ENCODE measurements at places on chromosomes 2 and 18.

GRCh38 chr2:54814389-54815147 lies 91.1 kb downstream of the EML6 start:
- H3K36me3 ChIP-seq = no peaks in the 10 kb centered on the region
- no peak for DNase-seq
- H3K4me3 ChIP-seq = no peak overlapping the region
- no peak overlapping the region for H3K27ac ChIP-seq
- H3K27me3 ChIP-seq = peaks cover 26% of the 10 kb centered on the region

DNA sequence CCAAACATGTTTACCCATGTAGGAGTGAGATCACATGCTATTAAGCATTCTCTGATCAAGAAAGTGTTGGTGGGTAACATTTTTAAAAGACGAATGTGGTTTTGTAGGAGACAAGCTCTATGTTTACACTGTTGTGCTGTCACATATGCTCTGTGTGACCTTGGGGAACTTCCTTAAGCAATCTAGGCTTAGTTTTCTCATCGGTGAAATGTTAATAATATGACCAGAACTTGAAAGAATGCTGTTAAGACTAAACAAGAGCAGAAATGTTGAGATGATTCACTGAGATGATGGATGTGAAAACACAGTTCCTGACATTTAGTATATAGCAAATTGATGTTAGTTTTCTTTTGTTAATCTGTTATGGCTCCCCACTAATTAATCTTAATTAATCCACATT lies 860.9 kb upstream of the CNTNAP5 start:
- H3K27me3 ChIP-seq = no peaks in the 10 kb centered on the region
- H3K27ac ChIP-seq = no peak overlapping the region
- no peaks in the 10 kb centered on the region for H3K36me3 ChIP-seq
- no peak for DNase-seq

- H3K4me1 ChIP-seq = peaks cover 82% of the 10 kb centered on the region
- H3K4me3 ChIP-seq = peak overlapping the region; percentile 97
- no peaks in the 10 kb centered on the region for H3K27me3 ChIP-seq
- H3K36me3 ChIP-seq = peaks cover 26% of the 10 kb centered on the region
- peak overlapping the region; percentile 21 for H3K27ac ChIP-seq
Measured at GRCh38 chr2:224579411-224579810, 5.8 kb downstream of the CUL3 start.

- H3K27me3 ChIP-seq = peaks cover 20% of the 10 kb centered on the region
- no peak overlapping the region for H3K4me3 ChIP-seq
- H3K36me3 ChIP-seq = no peaks in the 10 kb centered on the region
- no peak overlapping the region for H3K27ac ChIP-seq
Measured at GRCh38 chr18:70450426-70451253, 161.8 kb downstream of the SOCS6 start.

GRCh38 chr2:206031162-206031784 lies 54.7 kb downstream of the INO80D start:
- H3K4me1 ChIP-seq = peaks cover 38% of the 10 kb centered on the region
- DNase-seq = no peak
- H3K27me3 ChIP-seq = no peaks in the 10 kb centered on the region
- no peak overlapping the region for H3K27ac ChIP-seq

DNA sequence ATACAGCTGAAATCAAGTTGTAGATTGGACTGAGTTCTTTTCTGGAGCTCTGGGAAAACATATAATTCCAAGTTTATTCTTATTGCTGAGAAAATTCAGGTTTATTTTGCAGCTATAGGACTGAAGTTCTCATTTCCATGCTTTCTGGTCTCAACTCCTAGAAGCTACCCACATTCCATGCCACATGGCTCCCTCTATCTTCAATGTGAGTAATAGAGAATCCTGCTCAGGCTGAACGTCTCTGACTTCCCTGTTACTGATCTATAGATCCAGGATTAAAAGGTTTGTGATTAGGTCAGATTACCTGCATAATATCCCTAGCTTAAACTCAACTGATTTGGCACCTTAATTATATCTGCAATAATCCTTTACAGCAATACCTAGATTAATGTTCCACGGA lies 453.8 kb upstream of the MC4R start:
- no peak overlapping the region for H3K4me3 ChIP-seq
- H3K27ac ChIP-seq = no peak overlapping the region
- H3K27me3 ChIP-seq = no peaks in the 10 kb centered on the region
- DNase-seq = no peak

- H3K4me3 ChIP-seq = peak overlapping the region; percentile 46
- DNase-seq = peak; percentile 47
- peaks cover 10% of the 10 kb centered on the region for H3K4me1 ChIP-seq
- no peaks in the 10 kb centered on the region for H3K36me3 ChIP-seq
- peak overlapping the region; percentile 9 for H3K27ac ChIP-seq
Measured at GRCh38 chr2:230575642-230576324, 136.9 kb upstream of the CAB39 start.

DNA sequence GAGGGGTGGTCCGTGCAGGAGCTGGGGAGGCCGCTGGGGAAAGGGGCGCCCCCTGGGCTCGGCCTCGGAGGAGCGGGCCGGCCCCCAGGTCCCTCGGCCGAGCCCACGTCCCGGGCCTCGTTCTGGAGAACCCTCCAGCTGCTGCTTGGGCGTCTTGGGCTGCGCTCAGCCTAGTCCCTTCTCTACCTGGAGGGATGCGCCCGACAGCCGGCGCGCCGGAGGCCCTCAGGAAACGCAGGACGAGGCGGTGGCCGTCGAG lies 293 bp upstream of the D2HGDH start:
- peak overlapping the region; percentile 53 for H3K27ac ChIP-seq
- H3K4me3 ChIP-seq = peak overlapping the region; percentile 72
- DNase-seq = no peak
- peaks cover 32% of the 10 kb centered on the region for H3K4me1 ChIP-seq
- peaks cover 13% of the 10 kb centered on the region for H3K36me3 ChIP-seq

GRCh38 chr18:58135701-58136331 lies 91.8 kb downstream of the NEDD4L start:
- no peaks in the 10 kb centered on the region for H3K36me3 ChIP-seq
- H3K4me1 ChIP-seq = peaks cover 10% of the 10 kb centered on the region
- no peak overlapping the region for H3K27ac ChIP-seq
- H3K27me3 ChIP-seq = peaks cover 31% of the 10 kb centered on the region

- H3K4me1 ChIP-seq = peaks cover 14% of the 10 kb centered on the region
- no peak for DNase-seq
- no peaks in the 10 kb centered on the region for H3K27me3 ChIP-seq
- peaks cover 97% of the 10 kb centered on the region for H3K36me3 ChIP-seq
Measured at GRCh38 chr2:28780496-28780895, 28.9 kb downstream of the PPP1CB start.

- no peak for DNase-seq
- no peaks in the 10 kb centered on the region for H3K36me3 ChIP-seq
- peaks cover 32% of the 10 kb centered on the region for H3K27me3 ChIP-seq
- H3K4me3 ChIP-seq = no peak overlapping the region
- H3K4me1 ChIP-seq = no peaks in the 10 kb centered on the region
Measured at GRCh38 chr2:191516260-191516659, 161.7 kb upstream of the NABP1 start.

DNA sequence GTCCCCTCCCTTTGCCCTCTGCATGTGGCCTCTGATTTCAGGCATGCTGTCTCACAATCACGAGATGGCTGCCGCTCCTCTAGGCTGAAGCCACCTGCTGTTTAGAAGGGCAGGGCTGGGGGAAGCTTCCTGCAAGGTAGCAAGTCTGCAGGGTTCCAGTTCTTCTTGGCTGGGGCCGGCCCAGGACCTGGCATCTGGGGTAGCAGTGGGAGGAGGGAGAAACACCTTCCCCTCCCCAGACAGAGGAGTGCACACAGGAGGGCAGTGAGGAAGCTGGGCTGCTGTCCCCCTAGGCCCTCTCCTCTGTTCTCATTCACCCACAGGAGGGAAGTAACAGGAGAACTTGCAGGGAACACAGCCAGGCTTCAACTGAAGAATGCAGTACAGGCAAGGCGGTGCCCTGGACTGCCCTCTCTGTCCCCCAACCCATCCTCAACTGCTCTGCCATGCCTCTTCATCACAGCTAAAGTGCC lies 345.9 kb upstream of the HS6ST1 start:
- no peaks in the 10 kb centered on the region for H3K36me3 ChIP-seq
- no peak for DNase-seq
- H3K27ac ChIP-seq = no peak overlapping the region
- no peaks in the 10 kb centered on the region for H3K4me1 ChIP-seq
- peaks cover 57% of the 10 kb centered on the region for H3K27me3 ChIP-seq

DNA sequence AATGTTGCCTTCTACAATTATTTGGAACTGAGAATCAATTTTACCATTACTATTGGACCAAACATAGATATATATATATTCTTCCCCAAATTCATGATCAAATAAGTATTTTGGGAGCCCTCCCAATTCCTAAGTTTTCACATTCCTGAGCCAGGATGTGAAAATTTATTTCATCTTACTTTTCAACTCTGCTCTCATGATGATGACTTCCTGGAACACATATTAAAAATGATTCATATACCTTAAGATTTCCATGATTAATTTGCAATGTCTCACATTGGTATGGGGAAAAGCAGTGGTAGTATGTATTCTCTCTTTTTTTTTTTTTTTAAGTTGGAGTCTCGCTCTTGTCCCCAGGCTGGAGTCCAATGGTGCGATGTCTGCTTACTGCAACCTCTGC lies 596.1 kb upstream of the ZEB2 start:
- DNase-seq = no peak
- H3K4me3 ChIP-seq = no peak overlapping the region
- H3K27ac ChIP-seq = no peak overlapping the region
- peaks cover 11% of the 10 kb centered on the region for H3K27me3 ChIP-seq
- no peaks in the 10 kb centered on the region for H3K36me3 ChIP-seq

DNA sequence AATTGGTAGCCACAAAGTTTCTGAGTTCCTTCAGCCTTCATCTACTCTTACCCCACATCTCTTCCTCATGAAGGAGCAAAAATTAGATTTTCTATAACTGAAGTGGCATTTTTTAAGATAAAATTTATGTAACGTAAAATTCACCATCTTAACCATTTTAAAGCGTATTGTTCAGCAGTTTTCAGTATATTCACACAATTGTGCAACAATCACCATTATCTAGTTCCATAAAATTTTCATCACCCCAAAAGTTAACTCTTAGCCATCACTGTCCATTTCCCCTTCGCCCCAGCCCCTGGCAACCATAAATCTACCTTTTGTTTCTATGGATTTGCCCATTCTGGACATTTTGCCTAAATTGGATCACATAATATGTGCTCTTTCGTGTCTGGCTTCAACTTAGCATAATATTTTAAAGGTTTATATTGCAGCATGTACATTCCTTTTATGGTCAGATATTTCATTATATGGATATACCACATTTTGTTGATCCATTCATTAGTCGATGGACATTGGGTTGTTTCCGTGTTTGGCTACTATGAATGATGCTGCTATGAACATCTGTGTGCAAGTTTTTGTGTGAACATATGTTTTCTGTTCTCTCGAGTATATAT lies 44.6 kb downstream of the ATIC start:
- no peak overlapping the region for H3K27ac ChIP-seq
- no peak for DNase-seq
- no peak overlapping the region for H3K4me3 ChIP-seq
- no peaks in the 10 kb centered on the region for H3K36me3 ChIP-seq

GRCh38 chr2:120517751-120518469 lies 172.0 kb downstream of the INHBB start:
- H3K4me3 ChIP-seq = no peak overlapping the region
- no peaks in the 10 kb centered on the region for H3K4me1 ChIP-seq
- DNase-seq = no peak

DNA sequence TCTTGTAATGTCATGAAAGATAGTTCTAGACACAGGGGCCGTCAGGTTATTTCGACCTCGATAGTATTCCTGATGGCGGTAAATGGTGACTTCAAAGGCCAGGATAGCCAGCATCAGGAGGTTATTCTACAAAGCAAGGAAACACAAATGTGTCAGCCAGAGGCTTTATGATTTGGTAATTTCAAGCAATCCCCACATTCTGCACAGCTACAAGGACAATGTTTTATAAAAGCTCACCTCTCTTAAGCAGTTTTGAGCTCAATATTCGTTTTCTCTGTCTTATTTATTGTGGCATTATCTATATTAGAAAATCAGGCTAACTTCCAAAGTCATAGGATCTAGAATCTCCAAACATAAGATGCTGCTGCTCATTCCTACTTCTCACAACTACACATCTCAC lies 235.2 kb downstream of the NAPG start:
- DNase-seq = no peak
- H3K4me3 ChIP-seq = no peak overlapping the region
- H3K4me1 ChIP-seq = no peaks in the 10 kb centered on the region
- peaks cover 7% of the 10 kb centered on the region for H3K27me3 ChIP-seq
- H3K27ac ChIP-seq = no peak overlapping the region

DNA sequence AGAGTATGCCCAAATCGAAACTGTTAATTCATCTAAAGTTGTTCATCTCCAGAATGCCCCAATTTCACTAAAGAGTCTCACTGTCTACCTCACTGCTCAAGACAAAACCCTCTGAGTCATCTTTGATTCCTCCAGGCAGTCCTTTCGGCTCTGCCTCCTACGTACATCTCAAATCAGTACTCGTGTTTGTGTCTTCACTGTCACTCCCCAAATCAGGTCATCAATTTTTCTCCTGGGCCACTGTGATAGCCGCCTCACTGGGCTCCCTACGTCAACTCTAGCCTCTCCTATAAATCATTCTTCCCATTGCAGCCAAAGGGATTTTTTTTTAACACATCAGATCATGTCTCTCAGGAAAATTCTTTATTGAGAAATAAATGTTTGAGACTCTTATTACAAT lies 42.1 kb upstream of the TTC39C start:
- H3K36me3 ChIP-seq = peaks cover 11% of the 10 kb centered on the region
- H3K4me1 ChIP-seq = peaks cover 66% of the 10 kb centered on the region
- no peaks in the 10 kb centered on the region for H3K27me3 ChIP-seq
- H3K4me3 ChIP-seq = peak overlapping the region; percentile 48

DNA sequence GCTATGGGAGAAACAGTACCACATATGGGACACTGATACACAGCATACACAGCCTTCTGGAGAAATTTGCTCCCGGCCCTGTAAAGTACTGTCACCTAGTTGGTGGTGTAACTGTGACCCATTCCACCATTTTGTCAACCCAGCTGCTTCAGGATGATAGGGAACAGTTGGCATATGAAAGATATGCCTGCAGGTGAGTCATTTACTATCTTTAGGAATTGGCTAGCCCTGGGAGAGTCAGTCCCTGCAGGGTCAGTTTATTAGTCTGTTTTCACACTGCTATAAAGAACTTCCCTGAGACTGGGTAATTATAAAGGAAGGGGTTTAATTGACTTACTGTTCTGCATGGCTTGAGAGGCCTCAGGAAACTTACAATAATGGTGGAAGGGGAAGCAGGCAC lies 30.0 kb upstream of the PTPRM start:
- H3K4me3 ChIP-seq = no peak overlapping the region
- no peak for DNase-seq
- no peaks in the 10 kb centered on the region for H3K36me3 ChIP-seq
- no peaks in the 10 kb centered on the region for H3K4me1 ChIP-seq

DNA sequence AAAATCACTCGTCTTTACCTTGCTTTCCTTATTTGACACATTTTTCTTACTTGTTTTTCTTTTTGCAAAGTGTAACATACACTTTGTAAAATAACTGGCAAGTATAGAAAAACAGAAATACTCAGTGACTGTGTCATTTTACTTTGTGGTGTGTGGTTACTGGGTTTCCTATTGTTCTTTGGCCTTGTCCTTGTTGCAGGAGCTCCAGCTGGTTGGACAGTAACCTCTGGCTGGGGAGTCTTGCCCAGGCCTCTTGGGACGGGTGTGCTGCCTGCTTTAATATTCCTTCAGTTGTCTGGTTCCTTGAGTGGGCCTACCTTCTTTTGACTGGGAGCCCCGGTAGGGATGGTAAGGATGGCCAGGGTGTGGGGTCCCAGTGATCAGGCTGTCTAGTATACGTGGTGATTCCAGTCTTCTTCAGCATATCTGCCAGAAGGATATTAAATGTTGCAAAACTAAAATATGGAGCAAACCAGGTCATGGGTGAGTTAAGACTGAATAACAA lies 53.8 kb downstream of the RNF144A start:
- peaks cover 24% of the 10 kb centered on the region for H3K36me3 ChIP-seq
- no peak overlapping the region for H3K4me3 ChIP-seq
- H3K4me1 ChIP-seq = peaks cover 10% of the 10 kb centered on the region
- H3K27me3 ChIP-seq = no peaks in the 10 kb centered on the region
- no peak for DNase-seq
